ENCODE measurements at places on chromosomes 5 and 9. TPM values are rescaled to one million over a fixed set of nuclear protein-coding genes. Genes with fewer than 3 reads are reported as not detected.

DNA sequence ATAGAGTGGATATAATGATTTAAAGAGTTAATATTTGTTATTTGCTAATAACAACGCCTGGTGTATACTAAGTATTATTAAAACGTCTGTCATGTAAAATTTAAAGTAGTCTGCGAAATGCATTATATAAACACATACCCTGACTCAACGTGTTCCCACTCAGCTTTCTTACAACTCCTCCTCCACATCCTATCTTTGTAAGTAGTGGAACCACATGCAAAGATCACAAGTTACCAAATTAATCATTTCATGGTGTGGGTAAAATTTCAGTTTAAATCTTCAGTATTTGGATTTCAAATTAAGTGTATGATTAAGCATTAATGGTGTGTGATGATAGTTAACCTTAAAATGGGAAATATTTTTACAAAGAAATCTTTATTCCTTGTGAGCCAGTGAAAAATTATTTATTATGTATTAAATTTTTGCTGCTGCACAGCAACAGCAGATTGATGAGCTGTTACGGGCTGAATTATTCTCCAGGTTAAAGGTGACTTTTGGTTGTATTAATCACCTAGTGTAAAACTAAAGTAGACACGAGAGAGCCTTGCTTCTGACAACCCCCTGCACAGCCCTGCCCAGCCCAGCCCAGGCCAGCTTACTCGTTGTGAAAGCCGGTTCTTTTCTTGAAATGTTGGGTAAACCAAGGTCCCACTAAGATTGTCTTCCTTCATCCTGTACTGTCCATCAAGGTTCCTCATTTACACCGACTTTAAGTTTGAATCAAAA is 373.5 kb downstream of the DTWD2 start:
- DNase-seq, result no peak

DNA sequence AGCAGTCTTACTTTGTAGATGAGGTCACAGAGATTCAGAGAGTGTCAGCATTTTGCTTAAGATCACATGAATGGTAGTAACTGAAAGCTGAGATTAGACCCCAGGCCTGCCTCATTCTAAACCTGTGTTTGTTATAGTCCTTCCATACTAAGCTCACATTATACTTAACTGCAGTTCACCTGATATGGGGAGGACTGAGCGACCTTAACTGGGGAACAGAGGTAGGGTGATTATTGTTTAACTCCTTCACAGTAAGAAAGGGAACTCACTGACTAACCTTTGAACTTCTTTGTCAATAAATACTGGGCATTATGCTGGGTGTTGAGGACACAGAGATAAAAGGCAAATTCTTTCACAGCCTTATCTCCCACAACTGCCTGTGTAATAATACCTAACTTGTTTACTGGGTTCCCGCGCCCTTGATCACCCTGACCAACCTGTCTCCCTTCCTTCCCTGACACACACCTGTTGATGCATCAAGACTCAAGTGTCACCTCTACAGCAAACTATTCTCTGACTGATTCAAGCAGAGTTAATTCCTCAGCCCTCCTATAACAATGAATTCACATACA is 27.2 kb downstream of the DEPDC1B start:
- DNase-seq, result no peak

The OR13D1 gene
- not detected for total RNA-seq

GRCh38 chr5:82160948-82161347 is 117.2 kb downstream of the RPS23 start:
- no peak for DNase-seq

The C9orf50 gene
- total RNA-seq, result not detected

The ANKRD20A1 gene
- 6.3 TPM for total RNA-seq

DNA sequence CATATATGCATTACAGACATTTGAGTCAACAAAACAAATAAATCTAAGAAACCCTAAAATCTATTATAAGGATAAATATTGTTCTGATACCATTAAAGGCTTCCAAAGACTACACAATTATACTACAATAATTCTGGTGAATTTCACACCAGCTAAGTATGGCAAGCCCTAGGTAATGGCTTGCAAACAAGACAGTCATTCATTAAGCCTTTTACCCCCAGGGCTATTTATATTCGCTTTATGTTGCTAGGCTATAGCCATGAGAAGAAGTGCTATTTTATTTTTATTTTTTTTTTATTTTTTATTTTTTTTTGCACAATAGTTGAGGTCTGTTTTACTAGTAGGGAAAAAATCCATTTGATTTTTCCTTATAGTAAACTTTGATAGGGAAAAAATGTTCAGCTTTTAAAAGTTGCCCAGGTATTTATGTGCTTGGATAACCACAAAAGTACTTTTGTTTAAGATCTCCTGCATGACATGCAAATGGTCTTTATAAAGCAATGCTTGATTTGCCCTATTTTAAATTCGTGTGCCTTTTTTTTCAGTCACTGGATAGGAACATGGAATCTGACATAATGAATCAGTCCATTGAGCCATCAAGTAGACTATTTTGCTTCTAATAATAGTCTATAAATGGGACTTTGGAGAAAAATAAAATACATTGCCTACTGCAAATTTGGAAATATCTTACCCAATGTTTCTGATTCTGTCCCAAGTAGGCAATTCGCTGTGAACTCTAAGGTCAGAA is 946.3 kb upstream of the COX7C start:
- DNase-seq, result no peak

The RLN2 gene
- 0.32 TPM for total RNA-seq

DNA sequence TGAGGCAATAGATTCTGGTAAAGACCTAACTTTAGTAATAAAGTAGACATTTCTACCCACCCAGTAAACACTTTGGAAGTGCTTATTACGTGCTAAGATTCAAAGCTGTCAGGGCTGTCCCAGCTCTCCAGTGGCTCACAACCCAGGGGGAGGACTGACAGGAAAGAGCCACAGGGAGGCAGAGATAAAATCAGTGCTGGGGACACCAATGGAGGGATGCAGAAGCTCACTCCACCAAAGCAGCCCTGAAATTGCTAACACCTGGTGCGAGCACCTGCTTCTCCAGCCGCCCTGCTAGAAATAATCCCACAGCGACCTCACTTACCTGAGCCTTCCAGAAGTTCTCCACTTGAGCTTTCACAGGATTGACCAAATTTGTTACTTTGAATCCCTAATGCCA is 501.0 kb downstream of the BNC2 start:
- DNase-seq, result no peak

DNA sequence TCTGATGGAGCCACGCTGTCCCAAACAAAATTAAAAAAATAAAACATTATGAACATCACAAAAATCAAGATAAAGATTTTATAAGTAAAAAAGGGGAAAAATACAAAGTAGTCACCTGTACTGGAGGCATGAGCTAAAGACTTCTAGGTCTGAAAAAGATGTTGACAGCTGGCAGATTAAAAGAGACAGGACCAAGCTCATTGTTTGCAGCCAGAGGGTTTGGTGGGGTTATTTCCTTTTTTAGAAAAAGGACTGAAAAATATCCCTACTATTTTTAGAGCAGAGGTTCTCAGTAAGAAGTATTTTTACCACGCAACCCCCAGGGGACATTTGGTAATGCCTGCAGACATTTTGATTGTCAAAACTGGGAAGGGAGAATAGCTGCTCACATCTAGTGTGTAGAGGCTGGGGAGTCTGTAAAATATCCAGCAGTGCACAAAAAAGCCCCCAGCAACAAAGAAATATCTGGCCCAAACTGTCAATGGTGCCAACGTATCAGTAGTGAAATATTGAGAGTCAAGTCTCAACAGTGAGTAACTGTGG is 353.4 kb downstream of the TLE1 start:
- DNase-seq, result no peak

GRCh38 chr5:37601163-37601562 is 222.0 kb downstream of the WDR70 start:
- DNase-seq, result no peak

- DNase-seq, result no peak
Measured at GRCh38 chr9:16276866-16277265, 593.6 kb downstream of the BNC2 start.

DNA sequence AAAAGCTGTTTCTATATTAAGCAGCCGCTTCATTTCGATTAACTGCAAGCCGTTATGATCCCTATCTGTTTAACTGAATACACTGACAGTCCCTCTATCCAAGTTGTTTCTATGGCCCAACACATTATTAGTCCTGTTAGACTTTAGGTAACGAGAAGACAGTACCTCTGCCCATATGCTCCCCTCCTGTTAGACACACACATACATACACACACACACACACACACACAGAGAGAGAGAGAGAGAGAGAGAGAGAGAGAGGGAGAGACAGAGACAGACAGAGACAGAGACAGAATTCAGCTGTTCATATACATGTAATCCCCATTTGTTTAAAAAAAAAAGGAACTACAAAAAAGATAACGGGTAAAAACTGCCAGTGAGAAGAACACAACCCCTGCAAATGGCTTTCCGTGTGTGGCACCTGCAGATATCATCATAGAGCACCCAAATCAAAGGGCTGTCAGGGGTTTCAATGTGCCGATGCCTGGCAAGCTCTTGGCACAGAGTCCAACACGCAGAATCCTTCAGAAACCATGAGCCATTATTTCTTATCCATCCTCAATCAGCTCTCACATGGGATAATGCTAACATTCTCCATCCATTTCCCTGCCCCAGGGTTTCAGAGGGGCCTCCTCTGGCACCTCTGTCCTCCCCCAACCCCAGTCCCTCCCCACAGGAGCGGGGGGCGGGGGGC is 144.0 kb downstream of the MYO10 start:
- no peak for DNase-seq

- DNase-seq, result no peak
Measured at GRCh38 chr5:88143693-88144218, 124.9 kb downstream of the TMEM161B start.

DNA sequence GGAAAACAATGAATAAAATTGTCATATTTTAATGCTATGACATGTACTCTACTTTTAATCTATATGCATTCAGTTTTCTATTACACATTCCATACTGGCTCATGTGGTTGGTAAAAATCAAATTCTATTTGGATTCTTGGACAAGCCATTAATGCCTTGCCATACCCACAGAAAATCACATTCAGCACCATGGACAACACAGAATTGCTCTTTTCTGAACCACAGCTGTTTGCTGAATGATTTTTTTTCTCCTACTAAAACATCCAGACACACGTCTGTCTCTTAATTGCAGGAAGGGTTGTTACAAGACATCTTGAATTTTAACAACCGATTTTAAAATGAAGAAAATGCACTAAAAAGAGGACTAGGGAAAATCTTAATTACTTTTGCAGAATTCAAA is 675.6 kb downstream of the BRINP1 start:
- no peak for DNase-seq

- no peak for DNase-seq
Measured at GRCh38 chr5:196350-196749, 5.1 kb downstream of the LRRC14B start.

The GPX3 gene
- 1,172 TPM for total RNA-seq

The APBA1 gene
- total RNA-seq, result 8.4 TPM

DNA sequence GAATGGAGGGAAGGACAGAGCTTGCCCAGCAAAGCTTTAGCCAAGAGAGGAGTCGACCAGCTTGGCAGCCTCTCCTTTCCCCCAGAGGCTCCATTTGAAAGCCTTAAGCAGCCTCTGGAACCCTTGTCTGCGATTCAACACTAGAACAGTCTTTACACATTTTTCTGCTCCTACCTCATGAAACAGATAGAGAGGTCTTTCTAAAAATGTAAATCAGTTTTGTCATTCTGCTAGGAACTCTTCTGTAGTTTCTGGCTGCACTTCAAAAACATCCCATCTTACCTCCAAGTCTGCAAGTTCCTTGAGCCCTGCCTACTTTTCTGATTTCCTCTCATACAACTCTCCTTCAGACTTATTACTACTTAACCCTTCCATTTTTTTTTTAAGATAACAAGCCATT is 70.1 kb downstream of the PDE4D start:
- no peak for DNase-seq

The GABBR2 gene
- total RNA-seq, result not detected

The PCDHA1 gene
- not detected for total RNA-seq

DNA sequence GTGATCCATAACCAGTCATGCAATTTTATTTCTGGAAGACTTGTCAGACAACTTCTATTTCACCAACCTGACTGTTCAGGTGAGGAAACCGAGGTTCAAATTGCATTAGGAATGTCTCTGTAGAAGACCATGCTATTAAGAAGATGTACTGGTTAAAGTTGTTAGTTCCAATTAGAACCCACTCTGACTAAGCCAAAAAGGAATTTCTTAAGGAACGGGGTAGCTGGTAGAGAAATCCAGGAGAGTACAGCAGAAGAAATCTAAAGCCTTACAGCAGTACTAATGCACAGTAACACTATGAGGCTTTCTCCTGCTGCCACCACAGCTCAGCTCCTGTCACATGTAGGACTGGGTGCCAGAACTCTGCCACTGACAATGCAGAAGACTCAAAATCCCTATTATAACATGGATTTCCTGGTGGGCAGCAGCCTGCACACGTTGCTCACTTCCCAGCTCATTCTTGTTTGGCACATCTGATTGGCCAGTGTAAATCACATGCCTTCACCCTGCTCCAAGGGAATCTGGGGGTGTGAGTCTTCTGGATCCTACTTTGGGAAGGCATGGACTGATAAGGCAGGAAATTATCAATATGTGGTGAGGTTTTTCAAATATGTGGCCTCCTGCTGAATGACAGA is 37.1 kb downstream of the CAST start:
- DNase-seq, result no peak

The FRRS1L gene
- 4.4 TPM for total RNA-seq

DNA sequence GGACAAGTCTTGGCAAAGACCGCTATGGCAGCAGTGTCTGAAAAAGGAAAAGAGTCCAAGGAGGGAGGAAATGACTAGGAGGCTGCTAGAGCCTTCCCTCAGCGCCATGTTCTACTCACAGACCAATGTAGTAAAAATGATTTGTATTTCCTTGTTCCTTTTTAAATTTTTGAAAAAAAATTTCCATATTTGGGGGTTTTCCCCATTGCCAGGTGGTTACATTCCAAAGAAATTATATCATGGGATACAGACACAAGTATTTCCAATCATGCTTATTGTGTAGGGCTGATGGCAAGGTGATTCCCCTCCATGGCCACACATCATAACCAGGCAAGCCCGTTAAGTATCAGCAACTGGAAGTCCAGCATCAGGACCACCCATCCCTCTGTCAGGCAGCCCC is 138.2 kb downstream of the PIP5K1B start:
- DNase-seq, result no peak

GRCh38 chr9:665296-665695 is 176.2 kb upstream of the DMRT1 start:
- no peak for DNase-seq

The TEK gene
- 19.2 TPM for total RNA-seq

The SPATA31E1 gene
- total RNA-seq, result not detected

GRCh38 chr5:62643556-62644451 is 65.2 kb downstream of the LRRC70 start:
- DNase-seq, result no peak

GRCh38 chr5:165448753-165449152 is 1943.3 kb downstream of the MAT2B start:
- DNase-seq, result no peak

DNA sequence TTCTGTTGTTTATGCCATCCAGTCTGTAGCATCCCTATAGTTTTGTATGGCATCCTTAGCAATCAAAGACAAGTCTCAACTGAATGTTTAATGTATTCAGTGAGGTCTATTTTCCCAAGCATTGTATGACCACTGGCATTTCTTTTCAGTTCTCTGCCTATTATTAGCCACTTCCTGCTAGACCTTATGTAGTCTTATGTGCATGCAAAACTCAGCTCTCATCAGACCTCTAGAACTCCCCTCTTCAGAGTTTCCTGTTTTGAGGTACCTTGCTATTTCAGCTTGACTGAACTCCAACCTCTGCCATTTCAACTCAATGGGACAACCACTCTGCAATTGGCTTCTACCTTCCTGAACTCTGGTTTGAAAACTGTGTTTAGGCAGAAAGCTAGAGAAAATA is 113.2 kb downstream of the SLC25A46 start:
- DNase-seq, result no peak

GRCh38 chr9:14031810-14032209 is 282.1 kb downstream of the NFIB start:
- DNase-seq, result no peak
